ENCODE measurements at places on chromosomes 12 and 14. TPM values are rescaled to one million over a fixed set of nuclear protein-coding genes. Genes with fewer than 3 reads are reported as not detected.

GRCh38 chr14:64709126-64709525 lies 4.9 kb downstream of the PLEKHG3 start:
- DNase-seq, result no peak
- H3K27me3 ChIP-seq, result no peaks in the 10 kb centered on the region
- H3K36me3 ChIP-seq, result no peaks in the 10 kb centered on the region
- peaks cover 10% of the 10 kb centered on the region for H3K4me1 ChIP-seq
- H3K4me3 ChIP-seq, result no peak overlapping the region

DNA sequence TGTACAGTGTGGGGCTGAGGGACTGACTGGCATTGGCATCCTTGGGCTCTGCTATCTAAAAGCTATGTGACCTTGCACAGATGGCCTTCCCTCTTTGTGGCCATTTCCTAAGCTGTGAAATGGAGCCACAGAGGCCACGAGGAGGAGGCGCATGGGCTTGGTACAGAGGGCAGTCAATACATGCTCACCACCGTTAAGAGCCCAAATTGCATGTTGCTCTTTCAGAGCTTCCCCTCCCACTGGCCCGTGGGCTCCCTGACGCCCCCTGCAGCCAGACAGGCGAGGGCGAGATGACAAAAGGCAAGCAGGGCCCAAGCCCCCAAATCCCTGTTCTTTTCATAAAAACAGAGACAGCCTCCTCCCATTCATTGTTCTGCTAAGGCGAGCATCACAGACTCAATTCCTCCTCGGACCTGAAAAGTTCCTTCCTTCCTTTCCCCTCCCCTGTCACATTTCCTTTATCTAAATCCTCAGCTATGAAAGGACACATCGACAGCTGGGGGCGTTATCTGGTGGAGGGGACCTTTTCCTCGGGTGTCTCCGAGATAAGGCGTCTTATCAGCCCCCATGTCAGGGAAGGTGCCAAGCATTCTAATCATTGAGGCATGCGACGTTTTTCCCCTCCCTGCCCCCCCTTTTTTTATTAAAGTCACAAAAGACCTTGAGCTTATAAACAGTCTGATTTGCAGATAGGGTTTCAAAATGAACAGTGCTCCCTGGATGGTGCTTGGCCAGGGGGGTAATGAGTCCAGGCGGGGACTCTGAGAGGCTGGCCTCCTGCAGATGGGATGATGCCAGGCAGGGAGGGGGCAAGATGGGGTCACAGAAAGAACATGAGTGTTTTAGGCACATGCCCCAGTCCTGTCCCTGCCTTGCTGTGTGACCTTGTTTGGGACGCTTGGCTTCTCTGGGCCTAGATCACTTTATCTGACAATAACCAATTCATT lies 26.4 kb downstream of the FAM222A start:
- peaks cover 5% of the 10 kb centered on the region for H3K4me1 ChIP-seq
- H3K27me3 ChIP-seq, result peaks cover 14% of the 10 kb centered on the region
- no peaks in the 10 kb centered on the region for H3K36me3 ChIP-seq
- DNase-seq, result no peak
- H3K27ac ChIP-seq, result no peak overlapping the region

- no peaks in the 10 kb centered on the region for H3K36me3 ChIP-seq
- H3K27me3 ChIP-seq, result peaks cover 6% of the 10 kb centered on the region
- H3K27ac ChIP-seq, result no peak overlapping the region
- no peak for DNase-seq
- no peak overlapping the region for H3K4me3 ChIP-seq
These were observed 23.7 kb downstream of the LGMN start for GRCh38 chr14:92724516-92725340.

DNA sequence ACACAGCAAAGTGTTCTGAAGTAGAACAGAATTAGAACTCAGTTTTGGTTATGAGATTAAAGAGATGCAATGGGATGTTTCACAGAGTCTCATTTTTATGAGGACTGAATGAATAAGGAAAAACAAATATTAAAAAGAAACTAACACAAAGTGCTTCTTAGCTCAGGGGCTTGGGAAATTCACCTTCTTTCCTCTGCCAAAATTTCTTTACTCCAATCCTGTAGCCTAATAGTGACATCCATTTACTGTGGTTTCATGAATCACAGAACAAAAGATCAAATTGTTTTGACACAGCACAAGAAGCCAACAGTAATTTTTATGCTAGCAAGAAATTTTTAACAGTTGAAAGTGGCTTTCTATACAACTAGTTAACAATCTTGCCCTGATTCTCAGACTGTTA lies 37.7 kb downstream of the AREL1 start:
- H3K27me3 ChIP-seq, result no peaks in the 10 kb centered on the region
- H3K27ac ChIP-seq, result no peak overlapping the region
- DNase-seq, result no peak
- no peak overlapping the region for H3K4me3 ChIP-seq
- peaks cover 27% of the 10 kb centered on the region for H3K36me3 ChIP-seq

A2ML1 gene
- not detected for total RNA-seq

DNA sequence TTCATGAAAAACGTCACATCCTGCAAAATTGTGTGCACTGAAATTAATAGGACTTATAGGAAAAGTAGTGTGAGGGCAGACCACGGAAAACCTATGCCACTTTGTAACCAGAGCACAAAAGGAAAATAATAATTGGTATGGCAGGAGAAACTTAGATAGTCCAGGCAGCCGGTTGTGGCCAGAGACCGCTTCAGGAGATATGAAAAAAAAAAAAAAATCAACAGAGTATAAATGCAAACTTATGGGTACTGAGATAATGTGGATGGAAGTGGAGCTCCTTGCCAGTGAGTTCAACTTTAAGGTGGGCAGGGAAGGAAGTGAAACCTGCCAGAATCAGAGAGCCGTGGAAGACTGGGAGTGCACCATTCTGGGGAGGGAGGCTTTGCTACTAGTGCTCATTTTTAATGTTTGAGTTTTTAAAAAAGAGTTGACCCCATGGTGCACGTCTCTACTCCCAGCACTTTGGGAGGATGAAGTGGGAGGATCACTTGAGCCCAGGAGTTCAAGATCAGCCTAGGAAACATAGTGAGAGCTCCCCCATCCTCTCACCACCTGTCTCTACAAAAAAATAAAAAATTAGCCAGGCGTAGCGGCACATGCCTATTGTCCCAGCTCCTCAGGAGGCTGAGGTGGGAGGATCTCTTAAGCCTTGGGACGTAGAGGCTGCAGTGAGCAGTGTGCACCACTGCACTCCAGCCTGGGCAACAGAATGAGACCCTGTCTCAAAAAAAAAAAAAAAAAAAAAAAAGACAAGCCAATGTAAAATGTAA lies 34.3 kb upstream of the METAP2 start:
- H3K4me3 ChIP-seq, result no peak overlapping the region
- H3K27me3 ChIP-seq, result no peaks in the 10 kb centered on the region
- H3K36me3 ChIP-seq, result no peaks in the 10 kb centered on the region
